ENCODE measurements at places on chromosomes 3 and 15.
A peak's percentile ranks its signal among the peaks of the same experiment; 100 is the strongest.

DNA sequence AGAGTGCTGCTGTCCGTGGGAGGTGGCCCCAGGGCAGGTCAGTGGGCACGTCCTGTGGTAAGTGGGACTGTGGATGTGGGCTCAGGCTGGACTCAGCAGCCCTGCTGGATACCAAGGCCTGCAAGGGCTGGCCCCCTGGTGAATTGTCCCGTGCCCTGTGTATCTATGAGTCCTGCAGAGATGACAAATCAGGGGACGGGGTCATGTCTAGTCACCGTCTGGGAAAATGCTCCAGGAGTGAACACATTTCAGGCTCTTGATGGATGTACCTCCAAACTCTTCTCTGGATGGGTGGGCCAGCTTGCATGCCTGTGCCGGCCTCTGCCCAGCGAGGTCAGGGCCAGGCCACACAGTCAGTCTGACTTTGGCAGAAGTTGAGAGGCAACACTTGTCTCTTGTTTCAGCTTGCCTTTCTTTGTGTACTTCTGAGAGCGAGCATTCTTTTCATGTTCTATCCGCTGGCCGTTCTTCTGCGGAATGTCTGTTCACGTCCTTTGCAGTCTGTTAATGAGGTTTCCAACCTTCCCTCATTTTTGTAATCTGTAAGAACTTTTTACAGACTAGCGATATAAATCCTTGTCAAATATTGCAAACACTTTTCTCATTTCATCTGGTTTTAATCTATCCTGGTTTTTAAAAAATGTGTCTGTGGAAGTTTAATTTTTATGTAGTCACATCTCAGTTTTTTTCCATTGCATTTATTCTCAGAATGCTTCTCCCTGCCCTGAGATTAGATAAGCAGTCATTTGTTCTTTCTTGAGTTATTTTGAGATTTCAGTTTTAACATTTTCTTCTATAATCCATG lies 11.4 kb upstream of the STAB1 start:
- no peak for DNase-seq

DNA sequence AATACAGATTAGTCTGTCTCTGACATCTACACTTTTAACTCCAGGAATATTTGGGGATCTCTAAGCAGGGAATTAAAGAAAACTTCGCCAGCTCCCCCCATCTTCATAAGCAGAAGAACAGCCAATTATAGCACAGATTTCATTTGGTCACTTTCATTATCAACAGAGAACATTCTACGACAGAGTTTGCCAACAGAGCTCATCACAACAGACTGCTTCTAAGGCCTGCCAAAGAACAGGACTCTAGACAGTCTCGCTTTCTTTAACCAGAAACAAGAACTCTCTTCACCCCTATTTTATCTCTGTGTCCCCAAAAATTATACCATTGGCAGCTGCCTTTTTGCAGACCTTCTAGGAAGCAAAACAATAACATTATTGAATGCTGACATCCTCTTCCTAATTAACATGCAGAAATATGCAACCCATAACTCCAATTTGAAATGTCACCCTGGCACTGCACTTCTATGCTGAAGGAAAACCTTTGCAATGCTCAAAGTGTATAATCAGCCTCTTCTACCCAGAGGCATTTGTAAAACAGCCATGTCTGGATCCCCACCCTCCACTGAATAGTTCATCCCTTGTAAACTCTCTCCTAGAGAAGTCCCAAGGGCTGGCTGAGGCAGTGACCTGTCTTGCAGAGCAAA lies 552.8 kb downstream of the MAGI1 start:
- no peak for DNase-seq

DNA sequence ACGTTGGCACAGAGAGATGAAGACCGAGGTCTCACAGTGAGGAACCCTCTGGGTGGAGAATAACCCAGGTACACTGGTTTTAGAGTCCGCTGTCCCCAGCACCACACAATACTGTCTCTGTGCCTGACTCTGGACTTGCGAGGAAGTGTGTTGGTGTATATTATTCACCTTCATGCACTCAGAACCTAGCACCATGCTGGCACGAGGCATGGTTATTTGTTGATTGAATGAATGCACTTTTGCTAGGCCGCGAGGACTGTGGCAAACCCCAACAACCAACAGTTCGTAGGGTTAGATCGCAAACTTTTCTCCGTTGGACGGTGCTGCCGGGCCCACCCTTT lies 484 bp upstream of the C3orf52 start:
- no peak for DNase-seq

GRCh38 chr3:45497963-45498362 lies 96.6 kb upstream of the LIMD1 start:
- DNase-seq: no peak

- no peak for DNase-seq
These were observed 194.5 kb upstream of the GAP43 start for GRCh38 chr3:115428841-115429240.

DNA sequence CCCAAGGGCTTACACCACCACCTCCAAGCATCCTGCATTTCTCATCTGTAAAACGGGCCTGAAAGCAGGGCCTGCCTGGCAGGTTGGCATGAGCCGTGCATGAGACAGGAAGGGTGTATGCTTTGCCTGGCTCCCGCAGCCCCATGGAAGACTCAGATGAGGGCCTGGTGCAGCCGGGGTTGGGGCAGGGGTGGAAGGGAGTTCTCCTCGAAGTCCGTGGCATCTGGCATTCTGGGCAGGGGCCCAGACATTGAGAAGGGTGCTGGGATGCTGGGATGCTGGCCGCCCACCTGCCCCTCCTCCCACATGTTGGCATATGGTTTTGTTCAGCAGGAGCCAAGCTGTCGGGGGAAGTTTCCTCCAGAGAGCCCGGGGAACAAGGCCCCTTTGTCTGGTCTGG lies 13.0 kb upstream of the FBLN2 start:
- peak; percentile 55 for DNase-seq

- DNase-seq: no peak
These were observed 6.6 kb upstream of the RAB11A start for GRCh38 chr15:65862682-65863081.
